ENCODE measurements at places on chromosomes 12 and 14.
A peak's percentile ranks its signal among the peaks of the same experiment; 100 is the strongest.

- no peak for DNase-seq
Observed at GRCh38 chr14:20614038-20614840, 23.1 kb upstream of the RNASE12 start.

GRCh38 chr12:59115526-59115925 is 195.2 kb upstream of the LRIG3 start:
- DNase-seq, result peak; percentile 31

DNA sequence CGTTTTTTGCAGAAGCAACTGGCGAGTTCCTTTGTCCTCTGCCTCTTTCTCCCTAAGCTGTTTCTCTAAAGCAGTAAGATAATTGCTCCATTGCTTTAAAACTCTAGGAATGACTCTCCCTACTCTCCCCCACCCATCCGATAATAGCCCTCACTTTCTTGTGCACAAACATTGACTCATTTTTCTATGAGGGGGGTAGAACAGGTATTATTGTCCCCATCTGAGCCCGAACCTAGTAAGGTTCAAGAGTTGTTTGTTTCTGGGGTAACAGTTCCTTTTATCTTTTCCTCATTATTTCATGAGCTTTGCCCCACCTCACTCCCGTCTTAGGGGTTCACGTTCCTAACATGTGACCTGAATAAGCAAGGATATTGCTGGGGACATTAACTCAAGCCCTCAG is 190.6 kb downstream of the EMP1 start:
- DNase-seq, result no peak

DNA sequence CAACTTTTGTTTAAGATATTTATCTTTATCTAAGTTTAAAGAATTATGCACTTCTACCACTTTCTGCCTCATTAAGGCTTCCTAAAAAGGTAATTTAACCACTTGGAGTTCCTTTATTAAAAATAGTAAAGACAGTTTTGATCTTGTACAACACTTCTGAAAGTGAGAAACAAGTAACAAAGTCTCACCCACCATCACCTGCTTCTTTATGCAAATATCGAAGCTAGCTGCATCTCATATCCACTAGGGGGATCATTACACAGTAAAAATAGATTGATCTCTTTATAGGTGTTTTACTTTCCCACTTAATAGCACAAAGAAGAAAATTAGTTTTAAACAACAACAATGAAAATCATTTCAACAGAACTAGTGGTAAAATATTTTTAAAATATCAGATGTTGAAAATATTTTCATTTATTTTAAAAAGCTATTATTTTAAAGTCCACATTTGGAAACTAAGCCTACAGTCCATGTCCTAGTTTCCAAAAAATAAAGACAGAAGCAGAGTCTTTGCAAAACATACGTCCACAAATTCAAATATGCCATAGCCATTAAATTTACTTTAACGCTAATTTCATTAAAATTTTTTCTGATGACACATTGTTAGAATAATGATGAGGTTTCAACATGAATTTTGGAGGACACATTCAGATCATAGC is 160.0 kb upstream of the SOX5 start:
- peak; percentile 8 for DNase-seq

DNA sequence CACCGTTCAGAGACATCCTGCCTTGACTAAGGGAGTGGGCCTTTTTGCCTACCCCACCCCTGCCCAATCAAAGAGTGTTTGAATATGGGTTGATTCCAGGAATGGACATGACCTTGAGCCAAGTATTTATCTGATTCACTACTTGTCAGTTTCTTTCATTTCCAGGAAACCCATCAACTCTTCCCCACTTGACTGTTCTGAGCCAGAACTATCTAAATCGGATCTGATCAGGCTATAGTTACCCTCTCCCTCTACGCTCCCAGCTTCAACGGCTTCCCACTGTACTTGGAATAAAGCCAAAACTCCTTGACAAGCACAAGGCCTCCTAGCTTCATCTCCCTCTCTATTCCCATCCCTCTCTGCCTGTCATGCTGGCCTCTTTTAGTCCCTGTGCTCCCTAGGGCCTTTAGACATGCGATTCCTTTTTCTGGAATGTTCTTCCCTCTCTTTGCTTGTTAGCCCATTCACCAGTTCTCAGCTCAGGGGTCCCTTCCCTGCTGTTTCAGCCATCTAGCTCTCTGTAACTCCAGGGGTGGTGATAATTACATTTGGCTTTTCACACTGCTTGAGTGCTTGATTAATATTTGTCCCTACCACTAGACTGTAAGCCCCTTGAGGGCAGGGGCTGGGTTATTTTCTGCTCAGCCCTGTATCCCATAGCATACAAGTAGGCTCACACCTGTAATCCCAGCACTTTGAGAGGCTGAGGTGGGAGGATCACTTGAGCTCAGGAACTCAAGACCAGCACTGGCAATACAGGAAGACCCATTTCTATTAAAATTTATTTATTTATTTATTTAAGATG is 5.5 kb upstream of the ITPK1 start:
- DNase-seq, result no peak

DNA sequence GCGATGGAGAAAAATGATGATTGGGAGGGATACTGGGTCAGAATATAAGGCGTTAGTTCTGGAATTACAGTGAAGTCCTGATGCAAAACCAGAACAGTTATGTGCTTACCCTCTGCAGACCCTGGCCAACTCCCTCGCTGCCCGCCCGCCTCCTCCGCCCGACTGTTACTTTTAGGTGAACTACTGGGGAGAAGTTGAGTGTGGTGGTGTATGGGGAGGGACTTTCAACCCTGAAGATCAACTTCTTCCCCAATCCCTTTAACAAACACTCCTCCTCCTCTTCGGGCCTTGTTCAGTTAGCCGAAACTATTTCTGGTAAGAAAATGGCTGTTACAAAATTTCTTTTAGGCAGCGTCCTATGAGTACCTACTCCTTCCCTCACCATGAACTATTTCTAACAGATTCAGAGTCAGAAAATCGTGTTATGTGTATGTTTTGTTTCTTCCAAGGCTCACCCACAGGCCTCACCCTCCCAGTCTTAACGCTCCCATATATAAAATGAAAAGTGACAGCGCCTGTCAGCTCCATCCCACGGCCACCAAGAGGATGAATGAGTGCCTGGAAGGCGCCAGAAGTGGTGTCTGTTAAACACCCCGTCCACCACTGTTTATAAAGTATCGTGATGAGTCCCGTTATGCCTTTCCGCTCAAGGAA is 1.3 kb downstream of the FBXO33 start:
- no peak for DNase-seq

- DNase-seq, result no peak
Observed at GRCh38 chr12:25135531-25136154, 59.3 kb downstream of the DNAI7 start.

GRCh38 chr12:67442347-67442841 is 173.2 kb downstream of the CAND1 start:
- no peak for DNase-seq

DNA sequence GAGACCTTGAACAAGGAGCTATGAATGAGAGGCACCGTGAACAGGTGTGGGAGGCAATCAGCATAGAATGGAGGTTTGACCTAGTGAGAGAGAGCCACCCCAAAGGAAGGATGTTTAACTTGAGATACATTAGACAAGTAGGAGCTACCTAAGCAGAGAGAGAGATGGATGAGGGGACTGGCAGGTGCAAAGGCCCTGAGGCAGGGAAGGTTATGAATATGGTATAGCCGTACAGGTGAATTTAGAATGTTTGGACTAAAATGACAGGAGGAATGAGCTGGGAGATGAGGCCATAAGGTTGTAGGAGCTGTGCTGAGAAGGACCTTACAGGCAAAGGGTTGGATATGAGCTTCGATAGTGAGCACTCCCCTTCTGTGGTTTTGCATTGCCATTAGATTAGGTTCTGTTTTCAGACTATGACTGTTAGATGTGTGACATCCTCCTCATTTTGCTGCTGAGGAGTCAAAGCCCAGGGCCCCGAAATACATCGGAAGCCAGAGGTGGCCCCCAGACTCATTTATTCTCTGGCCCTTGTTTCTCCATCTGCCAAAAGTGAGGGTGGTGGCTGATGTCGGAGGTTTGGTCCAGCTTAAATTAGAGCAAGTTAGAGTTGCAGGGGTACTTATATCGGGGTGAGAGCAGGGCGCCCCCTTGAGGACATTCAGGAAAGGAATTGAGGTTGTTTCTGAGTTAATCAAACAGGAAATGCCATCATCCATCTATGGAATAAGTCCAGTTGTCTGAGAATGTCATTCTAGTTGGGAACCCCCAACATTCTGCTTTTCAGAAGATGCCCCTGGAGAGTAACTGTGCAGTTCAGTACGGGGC is 29.4 kb downstream of the SLC24A4 start:
- no peak for DNase-seq

- DNase-seq, result no peak
Observed at GRCh38 chr14:105155681-105156413, 12.7 kb downstream of the JAG2 start.

- DNase-seq, result no peak
Observed at GRCh38 chr14:57816568-57817284, 49.2 kb downstream of the SLC35F4 start.

DNA sequence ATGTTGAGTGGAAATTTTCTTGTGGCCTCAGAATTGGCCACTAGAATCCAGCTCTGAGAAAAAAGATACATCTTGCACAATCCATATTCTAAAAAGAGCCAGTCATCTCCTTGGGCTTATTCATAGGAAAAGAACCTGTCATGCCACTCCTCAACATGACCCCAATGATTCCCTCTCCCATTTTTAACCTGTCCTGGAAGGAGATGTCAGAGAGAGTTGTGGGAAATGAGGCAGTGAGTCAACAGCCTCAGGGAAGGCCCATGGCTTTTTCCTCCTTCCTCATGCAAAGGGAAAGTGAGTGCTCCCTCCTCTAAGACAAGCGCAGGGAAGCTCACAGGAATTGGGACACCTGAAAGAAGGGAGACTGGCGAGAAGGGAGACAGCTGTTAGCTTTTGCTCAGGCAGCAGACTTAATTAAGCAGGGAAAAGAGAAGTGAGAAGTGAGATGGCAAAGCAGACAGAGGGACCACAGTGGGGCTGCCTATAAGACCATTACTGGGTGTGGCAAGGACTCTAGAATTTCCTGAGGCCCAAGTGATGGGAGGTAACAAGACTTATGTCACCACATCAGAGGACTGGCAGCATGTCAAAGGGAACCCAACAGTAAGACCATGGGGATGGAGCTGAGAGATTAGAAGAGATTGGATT is 10.2 kb upstream of the DHRS7 start:
- no peak for DNase-seq

GRCh38 chr14:20803223-20803622 is 579 bp upstream of the RNASE1 start:
- no peak for DNase-seq

DNA sequence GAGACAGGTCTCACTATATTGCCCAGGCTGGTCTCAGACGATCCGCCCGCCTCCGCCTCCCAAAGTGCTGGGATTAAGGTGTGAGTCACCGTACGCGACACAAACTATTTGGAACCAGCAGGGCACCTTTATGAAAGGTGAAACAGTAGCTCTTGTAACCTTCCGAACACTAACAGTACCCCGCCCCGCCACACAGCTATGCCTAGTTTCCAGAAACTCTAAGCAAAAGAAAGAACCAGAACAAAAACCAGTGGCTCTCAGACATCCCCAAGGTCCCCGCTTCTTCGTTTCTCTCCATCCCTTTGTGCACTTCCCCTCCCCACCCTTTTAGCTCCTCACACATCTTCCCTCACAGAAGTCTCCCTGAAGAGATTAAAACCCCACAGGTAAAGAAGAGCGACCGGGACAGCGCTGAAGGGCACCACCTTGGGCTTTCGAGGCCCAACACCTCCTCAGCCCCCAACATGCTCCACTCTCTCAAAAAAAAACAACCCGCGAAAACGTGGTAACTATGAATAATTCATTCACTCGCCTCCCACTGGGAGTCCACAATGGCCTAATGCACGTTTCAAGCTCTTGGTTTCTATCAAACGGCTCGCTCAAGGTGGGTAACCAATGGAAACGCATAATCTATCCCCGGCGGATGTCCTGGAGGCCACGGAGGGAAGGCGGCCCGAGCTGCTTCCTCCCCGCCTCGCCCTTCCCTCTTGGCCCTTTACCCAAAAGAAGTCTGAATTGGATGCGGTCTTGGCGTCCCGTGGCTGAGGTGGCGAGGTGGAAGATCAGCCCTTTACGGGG is 877 bp downstream of the BAG5 start:
- DNase-seq, result peak; percentile 77

GRCh38 chr12:107042801-107043200 is 50.5 kb downstream of the CRY1 start:
- no peak for DNase-seq

GRCh38 chr12:38745601-38746000 is 159.8 kb downstream of the CPNE8 start:
- no peak for DNase-seq

DNA sequence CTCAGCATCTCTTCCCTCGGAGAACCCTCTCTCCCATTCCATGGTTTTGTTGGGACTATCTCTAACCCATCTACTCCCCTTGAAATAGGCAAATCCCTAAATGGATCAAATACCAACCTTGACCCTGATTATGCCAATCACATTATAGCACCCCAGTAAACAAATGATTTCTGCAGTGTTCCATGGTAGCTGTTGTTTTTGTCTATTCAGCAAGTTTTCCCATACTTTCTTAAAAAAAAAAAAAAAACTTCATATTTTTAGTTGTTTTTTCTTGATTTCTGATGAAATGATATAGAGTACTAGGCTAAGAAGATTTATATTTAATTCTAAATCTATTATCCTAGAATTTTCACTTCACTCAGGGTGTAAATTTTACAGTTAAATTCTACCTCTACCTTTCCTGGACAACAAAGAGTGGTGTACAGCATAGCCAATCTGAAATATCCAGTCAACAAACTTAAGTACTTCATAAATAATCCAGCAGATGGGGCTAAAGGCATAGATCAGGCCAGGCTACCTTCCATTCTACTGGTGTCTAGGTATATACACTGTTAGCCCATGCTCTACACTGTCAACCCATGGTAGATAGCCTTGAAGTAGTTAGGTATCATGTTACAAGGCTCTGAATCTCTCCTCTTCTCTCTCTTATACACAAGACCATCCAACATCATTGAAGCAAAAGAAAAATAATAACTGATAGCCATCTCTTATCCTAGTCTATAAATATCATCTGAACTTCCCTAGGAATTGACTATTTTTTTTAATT is 82.2 kb downstream of the PLEKHG7 start:
- peak; percentile 28 for DNase-seq

- peak; percentile 64 for DNase-seq
Observed at GRCh38 chr12:52032446-52032803, 18.8 kb upstream of the NR4A1 start.

- DNase-seq, result peak; percentile 77
Observed at GRCh38 chr12:8698132-8698851, 501 bp downstream of the RIMKLB start.

GRCh38 chr14:21822109-21822508 is 148.5 kb upstream of the OR4E1 start:
- no peak for DNase-seq

All from AG08396 (cell line).